Activated CD4-positive, alpha-beta T cell treated with anti-CD3 and anti-CD28 coated beads for 24 hours (primary cell): ENCODE measurements at places on chromosomes 3 and 15.

DNA sequence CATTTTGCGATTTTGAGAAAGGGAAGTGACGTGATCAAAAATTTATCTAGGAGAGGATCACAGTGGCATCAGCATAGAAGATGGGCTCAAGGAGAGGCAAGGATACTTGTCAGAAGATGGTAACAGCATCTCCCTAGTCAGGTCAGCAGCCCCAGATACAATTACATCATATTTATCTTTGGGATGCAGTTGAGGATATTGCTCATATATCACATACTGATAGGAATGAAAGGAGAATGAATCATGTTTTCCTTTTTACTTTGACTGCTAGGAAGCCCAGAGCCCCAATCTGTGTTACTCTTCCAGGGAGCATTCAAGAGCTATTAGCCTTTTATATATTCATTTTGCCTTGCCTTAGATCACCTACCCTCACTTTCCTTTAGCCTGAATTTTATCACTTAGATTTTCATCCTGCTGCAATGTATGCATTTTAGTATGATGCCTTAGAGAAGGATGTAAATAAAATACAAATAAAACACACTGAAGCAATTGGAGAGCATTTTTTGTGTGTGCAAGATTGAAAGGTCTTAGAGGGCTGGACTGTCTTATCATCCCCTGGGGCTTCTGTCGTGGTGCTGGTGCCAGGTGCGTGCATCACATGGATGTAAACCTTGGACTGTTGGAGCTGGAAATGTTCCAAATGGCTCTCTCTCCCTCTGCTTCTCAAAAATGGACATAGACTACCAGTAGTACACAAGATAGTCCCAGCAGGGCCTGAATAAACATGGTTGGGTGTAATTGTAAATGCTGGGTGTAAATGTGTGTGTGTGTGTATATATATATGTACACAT is 40.3 kb downstream of the CORO2B start:
- DNase-seq, result no peak

- no peak for DNase-seq
Measured at GRCh38 chr3:171803044-171803443, 7.2 kb downstream of the PLD1 start.

GRCh38 chr15:84883466-84883865 is 996 bp upstream of the SLC28A1 start:
- no peak for DNase-seq

GRCh38 chr3:64648927-64649906 is 38.6 kb downstream of the ADAMTS9 start:
- DNase-seq, result no peak

DNA sequence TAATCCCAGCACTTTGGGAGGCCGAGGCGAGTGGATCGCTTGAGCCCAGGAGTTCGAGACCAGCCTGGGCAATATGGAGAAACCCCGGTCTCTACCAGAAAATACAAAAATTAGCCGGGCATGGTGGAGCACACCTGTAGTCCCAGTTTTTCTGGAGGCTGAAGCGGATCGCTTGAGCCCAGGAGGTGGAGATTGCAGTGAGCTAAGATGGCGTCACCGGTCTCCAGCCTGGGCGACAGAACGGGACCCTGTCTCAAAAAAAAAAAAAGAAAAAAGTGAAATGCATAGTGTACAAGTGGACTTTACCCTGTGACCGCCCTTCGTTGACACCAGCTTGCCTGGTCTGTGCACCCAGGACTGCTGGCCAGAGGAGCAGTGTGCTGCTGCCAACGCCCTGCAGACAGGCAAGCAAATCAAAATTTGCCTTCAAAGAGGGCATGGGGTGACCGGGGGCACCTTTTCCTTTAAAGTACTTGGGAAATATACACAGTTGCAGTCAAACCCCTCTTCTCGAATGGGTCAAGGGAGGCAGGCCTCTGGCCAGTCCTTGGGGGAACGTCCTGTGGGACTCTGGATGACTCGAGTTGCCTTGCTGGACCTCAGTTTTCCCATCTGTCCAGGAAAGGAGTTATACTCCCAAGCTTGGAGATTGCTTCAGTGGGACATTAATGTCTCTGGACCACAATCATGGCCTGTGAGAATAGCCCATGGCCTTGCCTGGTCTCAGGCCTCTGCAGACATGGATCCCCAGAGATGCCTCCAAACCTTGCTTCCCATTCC is 1.0 kb downstream of the XYLB start:
- DNase-seq, result no peak

DNA sequence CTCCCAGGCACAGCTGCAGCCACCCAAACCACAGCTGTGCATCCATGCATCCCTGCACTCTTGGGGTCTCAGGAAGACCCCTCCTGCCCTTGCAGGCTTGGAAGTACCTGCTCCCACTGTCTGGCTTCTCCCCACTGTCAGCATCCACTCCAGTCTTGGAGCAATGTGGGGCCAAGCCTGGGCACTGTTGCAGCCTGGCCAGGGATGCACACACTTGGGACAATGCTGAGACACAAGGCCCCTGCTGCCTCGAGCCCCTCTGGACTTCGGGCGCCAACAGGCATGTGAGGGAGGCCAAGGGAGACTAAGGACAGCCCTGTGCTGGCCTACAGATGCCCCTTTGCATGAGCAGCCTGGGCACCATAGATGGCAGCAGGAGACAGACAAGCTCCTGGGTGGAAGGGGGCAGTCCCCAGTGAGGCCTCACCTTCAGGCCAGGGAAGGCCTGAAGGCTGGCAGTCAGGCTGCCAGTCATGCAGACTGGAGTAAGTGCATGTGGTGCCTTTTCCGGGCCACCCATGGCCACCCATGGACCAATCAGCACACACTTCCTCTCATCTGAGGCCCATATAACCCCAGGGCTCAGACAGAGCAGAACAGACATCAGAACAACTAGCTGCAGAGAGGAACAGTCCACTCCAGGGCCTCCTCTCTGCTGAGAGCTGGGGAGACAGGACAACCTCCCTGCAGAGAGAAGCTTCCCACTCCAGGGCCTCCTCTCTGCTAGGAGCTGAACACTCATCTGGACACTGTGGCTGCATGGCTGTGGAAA is 219.0 kb downstream of the VGLL3 start:
- no peak for DNase-seq

GRCh38 chr3:140726066-140726465 is 48.2 kb downstream of the TRIM42 start:
- no peak for DNase-seq

GRCh38 chr3:188287339-188287738 is 133.4 kb downstream of the LPP start:
- no peak for DNase-seq

- DNase-seq, result no peak
Measured at GRCh38 chr3:31550452-31551251, 17.9 kb downstream of the STT3B start.

- no peak for DNase-seq
Measured at GRCh38 chr3:155211266-155211665, 82.2 kb downstream of the STRIT1 start.

GRCh38 chr15:57694279-57694678 is 12.2 kb upstream of the POLR2M start:
- no peak for DNase-seq

- DNase-seq, result no peak
Measured at GRCh38 chr3:53773611-53774368, 72.4 kb downstream of the CHDH start.

GRCh38 chr15:39125904-39126303 is 455.0 kb upstream of the THBS1 start:
- peak; percentile 2 for DNase-seq

GRCh38 chr3:108021131-108021530 is 69.7 kb downstream of the CD47 start:
- DNase-seq, result no peak

DNA sequence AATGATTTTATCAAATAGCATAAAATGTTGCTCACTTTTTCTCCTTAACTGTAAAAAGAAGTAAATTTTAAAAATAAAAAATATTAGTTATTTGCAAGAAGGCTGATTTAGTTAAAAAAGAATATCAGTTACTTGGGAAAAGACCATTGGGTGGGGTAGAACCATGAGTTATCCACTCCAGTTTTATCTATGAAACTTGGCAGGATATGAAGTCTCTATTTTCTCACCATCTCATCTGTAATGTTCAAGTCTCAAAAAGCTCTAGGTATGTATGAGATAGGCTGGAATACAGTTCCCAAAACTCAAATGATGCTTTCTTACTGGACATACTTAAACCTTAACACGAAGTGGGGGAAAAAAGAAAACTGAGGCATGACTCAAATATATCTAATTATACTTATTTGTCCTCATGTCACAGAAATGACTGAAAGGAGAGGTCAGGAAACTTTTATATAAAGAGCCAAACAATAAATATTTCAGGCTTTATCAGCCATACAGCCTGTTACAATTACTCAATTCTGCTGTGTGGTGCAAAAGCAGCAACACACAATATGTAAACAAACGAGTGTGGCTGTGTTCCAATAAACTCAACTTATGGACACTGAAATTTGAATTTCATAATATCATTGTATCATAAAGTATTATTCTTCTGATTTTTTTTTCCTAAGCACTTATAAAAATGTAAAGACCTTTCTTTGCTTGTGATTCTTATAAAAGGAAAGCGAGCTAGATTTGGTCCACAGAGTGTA is 131.8 kb downstream of the TBL1XR1 start:
- no peak for DNase-seq

GRCh38 chr15:78242128-78242527 is 7.8 kb upstream of the ACSBG1 start:
- no peak for DNase-seq

- no peak for DNase-seq
Measured at GRCh38 chr15:50463423-50464358, 39.5 kb downstream of the USP8 start.

DNA sequence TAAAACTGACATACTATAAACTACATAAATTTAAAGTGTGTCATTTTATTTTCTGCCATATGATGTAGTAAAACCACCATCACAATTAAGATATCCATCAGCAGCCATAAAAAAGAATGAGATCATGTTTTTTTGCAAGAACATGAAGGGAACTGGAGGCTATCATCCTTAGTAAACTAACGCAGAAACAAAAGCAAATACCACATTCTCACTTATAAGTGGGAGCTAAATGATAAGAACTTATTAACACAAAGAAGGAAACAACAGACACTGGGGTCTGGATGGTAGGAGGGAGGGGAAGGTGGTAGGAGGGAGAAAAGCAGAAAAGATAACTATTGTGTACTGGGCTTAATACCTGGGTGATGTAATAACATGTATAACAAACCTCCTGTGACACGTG is 24.6 kb downstream of the CCDC14 start:
- DNase-seq, result no peak

DNA sequence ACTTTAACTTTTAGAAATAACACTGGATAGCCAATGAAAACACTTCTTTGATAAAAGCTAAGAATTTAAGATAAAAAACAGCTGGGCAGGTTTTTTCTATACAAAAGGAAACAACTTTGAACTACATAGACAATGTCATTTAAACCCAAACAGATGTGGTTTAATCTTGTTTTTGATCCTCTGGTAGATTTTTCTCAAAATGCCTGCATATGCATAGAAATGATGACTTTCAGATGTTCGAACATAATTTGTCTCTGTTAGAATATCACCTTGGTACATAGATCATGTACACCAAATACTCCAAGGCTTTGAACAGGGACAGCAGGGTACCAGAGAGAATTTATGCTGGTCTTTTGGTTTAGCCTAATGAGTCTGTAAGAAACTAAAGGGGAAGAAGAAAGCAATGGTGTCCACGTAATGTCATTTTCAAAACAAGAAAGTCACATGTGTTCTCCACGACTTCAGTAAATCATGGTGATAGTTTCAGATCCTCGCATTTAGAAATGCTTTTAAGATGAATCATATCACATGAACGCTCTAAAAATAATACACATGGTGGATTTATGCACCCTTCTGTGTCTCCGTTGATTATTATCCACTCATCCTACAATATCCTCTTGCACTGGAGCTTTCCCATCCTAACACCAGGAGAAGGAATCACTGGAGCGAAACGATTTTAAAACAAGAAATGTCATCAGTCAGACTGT is 160.1 kb upstream of the PDZRN3 start:
- DNase-seq, result no peak

DNA sequence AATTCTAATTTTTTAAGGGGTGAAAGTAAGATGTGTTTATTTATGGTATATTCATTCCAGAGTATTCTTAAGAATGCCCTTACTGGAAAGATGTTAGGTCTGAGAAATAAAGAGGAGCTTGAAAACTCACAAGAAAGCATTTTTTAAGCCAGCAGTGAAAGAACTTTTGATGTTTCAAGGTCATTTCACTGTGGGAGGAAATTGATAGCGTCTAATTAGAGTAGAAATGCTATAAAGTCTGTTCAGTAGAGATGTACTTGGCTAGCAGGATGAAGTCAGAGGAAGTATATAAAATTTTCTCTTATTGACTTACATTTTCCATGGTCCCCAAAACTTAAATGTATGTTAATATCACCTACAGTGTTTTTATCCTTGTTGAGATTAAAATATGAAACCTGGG is 354.6 kb downstream of the CNTN6 start:
- DNase-seq, result no peak

DNA sequence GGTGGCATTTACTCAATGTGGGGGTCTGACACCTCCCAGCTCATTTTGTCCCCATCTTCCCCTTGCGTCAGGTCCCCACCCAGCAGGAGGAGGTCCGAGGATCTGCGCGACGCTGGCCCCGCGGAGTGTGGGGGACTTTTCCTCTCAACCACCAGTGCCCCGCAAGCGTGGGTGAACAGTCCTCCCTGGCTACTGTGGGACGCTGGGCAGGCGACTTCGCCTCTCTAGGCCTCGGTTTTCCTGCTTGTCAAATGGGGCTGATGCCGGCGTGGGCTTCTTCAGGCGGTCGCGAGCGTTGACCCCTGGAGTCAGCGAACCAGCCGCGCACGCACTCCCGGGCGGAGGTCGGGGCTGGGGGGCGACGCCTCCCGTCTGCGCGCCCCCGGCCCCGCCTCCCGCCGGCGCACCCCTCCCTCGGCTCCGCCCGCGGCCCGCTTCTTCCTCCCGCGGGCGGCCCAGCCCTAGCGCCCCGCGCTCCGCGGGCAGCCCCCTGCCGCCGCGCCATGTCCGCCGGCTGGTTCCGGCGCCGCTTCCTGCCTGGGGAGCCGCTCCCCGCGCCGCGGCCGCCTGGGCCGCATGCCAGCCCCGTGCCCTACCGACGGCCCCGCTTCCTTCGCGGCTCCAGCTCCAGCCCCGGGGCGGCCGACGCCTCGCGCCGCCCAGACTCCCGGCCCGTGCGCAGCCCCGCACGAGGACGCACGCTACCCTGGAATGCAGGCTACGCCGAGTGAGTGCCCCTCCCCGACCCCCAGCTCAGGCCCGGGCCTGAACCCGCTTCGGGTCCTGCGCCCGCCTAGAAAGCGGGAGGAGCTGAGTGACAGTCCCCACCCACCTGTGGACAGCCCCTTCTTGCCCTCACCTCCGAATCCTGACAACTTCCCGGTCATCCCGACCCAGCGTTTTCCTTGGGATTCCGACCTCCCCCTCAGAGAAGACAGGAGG is at the start of gene PPM1M:
TSS of gene PPM1M (plus strand) at position 438 of the 942 bp plus-strand sequence. CDS start at position 504, 66 bp downstream.
- no peak for DNase-seq

DNA sequence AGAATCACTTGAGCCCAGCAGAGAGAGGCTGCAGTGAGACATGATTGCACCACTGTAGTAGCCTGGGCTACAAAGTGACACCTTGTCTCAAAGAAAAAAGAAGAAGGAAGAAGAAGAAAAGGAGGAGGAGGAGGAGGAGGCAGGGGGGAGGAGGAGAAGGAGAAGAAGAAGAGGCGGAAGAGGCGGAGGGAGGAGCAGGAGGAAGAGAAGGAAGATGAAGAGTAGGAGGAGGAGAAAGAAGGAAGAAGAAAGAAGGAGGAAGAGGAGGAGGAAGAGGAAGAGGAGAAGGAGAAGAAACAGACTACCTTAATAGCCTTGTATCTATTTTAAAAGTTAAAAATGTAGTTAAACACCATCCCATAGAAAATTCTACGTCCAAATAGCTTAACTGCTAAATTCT is 19.1 kb upstream of the ARF4 start:
- DNase-seq, result no peak

- no peak for DNase-seq
Measured at GRCh38 chr3:89098964-89099585, 8.3 kb upstream of the EPHA3 start.
